Suprapubic skin (tissue), 4 donors: ENCODE measurements at places on chromosomes 7 and 10.
A peak's percentile ranks its signal among the peaks of the same experiment; 100 is the strongest.

DNA sequence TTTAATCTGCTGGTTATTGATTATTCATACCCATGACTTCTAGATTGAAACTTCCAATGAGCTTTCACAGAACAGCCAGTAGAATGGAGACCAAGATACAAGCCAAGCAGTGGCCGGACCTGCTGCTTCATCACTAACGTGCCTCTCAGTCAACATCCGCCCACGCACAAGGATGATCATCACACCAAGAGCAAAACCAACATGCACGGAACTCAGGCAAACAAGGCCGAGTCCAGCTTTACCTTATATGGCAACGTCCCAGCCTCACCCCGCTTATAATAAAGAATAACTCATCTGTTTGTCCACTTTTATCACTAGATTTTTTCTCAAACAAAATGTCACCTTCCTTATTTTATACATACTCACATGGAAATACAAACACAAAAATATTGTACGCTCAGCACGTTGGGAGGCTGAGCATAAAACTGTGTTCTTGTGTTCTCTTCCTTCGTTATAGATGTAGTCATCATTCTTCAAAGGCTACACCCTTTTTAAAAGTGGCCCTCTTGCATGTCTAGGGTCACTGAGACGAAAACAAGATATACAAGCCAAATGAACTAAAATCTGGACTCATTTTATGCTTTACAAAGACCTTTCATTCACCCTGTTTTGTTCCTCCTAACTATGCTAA is 122.7 kb downstream of the SFMBT2 start:
- DNase-seq = no peak

DNA sequence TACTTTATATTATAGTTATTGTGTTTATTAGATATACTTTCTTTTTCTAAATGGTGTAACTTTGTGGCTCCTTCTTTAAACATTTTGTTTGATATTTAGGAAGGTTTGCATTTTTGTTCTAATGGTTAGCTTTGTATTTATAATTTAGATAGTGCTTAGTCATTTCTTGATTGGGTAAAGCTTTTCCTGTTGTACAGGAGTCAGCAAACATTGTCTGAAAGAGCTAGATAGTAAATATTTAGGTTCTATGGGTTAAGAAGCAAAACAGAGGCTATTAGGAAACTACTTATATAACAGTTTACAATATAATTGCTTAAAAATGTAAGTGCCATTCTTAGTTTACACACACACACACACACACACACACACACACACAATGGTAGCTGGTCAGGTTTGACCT is 70.6 kb upstream of the CCDC6 start:
- DNase-seq = no peak

- no peak for DNase-seq
Measured at GRCh38 chr10:65950075-65950474, 975.8 kb upstream of the LRRTM3 start.

DNA sequence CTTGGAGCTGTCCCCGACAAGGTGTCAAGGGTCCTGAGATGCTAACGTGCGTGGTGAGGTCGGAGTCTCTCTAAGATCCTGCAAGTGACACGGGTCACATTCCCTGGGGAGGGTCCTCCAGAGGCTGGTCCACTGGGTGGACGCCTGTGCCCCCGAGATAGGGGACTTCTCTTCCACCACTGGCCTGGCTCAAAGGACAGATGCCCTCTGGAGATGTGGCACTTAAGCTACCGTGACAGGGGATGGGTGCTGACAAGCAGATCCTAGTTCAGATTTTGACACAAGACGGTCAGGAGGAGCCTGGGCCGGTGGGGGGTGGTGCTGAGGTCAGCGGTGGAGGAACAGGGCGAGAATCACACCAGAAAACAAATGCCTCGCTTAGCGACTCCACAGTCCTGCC is 178.0 kb downstream of the ADARB2 start:
- DNase-seq = peak; percentile 43

- DNase-seq = no peak
Measured at GRCh38 chr7:37211097-37211880, 237.4 kb downstream of the ELMO1 start.

DNA sequence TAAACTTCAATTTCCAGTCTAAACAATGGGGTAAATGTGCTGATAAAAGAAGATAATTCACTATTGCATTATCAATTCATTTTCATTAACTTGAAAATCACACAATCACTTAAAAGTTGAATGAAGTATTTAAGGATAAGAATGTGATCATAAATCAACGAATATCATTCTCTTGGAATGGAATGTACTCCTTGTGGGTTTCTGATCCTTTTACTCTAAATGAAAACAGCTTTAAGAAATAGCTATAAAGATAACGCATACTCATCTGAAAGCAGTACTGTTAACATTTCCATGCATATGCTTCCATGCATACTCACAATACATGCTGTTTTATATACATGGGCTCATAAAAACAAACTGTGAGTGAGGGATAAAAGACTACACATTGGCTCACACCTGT is 108.8 kb downstream of the ATE1 start:
- no peak for DNase-seq

GRCh38 chr7:84495128-84495527 is 300.5 kb upstream of the SEMA3A start:
- no peak for DNase-seq

GRCh38 chr7:4470246-4470645 is 211.8 kb upstream of the FOXK1 start:
- DNase-seq = no peak
